Cortex of kidney (tissue), 1 donor: ENCODE measurements at places on chromosomes 2 and 18.

DNA sequence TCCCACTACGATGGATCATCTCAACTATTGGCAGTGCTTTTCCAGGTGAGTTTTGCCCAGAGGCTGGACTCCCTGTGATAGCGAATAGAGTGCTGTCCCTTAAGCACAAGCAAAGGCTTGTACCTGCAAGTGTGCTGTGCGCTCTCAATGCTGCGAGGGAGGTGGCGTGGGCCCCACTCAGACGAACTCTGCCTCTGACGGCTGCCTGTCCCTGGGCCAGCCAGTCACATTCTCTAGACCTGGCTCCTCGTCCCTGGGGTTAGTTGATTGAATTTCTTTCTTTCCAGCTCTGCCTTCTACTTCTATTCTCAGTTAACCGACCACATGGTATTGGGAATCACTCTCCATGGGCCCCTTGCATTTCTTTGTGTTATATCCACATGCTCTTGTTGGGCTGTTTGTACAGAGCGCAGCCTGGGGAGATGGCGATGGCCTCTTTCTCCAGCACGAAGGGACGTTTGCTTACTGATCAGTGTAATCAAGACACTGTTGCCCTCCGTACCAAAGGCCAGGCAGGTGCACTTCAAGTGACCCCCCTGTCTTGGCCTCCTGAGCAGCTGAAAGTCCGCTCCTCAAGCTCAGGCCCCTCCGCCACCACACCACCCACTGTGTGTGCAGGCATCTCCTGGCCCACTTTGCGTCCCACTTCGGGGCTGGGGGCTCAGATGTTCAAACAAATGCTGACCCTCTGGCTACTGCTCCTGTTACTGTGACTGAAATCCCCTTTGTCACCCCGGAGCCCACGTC lies 151.3 kb downstream of the ZNF236 start:
- DNase-seq = no peak

- DNase-seq = no peak
Measured at GRCh38 chr2:20436716-20437470, 10.0 kb upstream of the RHOB start.

- DNase-seq = no peak
Measured at GRCh38 chr2:189362283-189362682, 79.0 kb upstream of the WDR75 start.

- DNase-seq = no peak
Measured at GRCh38 chr2:76455910-76456309, 745.2 kb upstream of the GCFC2 start.

- DNase-seq = no peak
Measured at GRCh38 chr2:10144771-10145518, 22.4 kb downstream of the RRM2 start.

DNA sequence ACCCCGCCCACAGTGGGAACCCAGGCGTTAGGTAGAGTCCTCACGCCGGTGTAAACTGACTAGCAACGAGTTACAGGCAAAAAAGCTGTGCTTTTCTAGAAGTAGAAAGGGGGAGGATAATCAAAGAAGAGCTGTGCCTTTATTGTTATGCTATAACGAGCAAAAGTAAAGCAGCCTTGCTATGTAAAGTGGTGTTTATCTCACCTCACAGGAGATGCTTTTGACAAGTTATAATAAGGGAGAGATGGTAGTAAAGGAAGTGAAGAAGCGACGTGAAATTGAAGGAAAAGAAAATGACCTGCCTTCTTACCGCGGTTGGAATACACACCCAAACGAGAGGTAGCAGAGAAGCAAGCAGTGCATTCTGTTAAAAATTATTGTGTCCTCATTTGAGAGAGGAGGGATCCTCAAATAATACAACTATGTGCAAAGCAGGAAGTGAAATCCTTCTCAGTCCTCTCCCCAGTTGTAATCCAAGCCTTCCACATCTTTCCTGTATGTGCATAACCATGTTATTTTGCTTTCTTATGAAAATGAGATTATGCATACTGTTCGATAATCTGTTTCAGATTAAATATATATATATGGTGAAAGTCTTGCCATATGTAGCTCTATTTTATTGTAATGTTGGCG lies 962 bp downstream of the TANK start:
- no peak for DNase-seq

DNA sequence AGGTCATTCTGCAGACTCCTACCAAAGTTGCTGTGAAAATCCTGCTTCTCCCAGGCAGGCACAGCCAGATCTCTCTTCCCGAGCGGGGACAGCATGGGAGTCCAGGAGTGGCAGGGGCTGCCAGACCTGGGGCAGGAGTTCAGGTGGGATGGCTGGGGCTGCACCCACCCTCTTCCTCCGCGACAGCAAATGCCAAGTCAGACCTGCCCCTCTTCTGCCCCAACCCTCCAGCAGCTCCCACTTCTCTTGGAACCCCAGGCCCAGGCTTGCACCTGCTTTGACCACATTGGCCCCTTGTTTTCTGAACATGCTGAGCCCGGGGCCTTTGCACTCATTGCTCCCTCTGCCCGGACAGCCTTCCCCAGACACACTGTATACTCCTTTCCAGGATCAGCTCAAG lies 288.2 kb upstream of the HS6ST1 start:
- no peak for DNase-seq

GRCh38 chr2:10173258-10174005 lies 50.9 kb downstream of the RRM2 start:
- no peak for DNase-seq

DNA sequence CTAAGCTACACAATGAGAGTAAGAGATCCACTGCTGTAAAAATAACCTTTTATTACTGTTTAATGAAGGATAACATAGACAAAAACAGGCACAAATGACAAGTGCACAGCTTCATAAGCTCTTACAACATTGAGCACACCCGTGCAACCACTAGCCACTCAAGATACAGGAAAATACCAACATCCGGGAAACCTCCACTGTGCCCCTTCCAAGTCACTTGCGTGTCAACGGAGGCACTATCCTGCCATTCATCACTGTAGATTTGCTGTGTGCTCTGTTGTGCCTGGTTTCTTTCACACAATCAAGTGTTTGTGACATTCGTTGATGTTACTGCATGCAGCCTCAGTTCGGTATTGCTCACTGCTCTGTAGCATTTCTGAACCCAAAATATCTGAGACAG lies 292.9 kb upstream of the MYT1L start:
- no peak for DNase-seq

DNA sequence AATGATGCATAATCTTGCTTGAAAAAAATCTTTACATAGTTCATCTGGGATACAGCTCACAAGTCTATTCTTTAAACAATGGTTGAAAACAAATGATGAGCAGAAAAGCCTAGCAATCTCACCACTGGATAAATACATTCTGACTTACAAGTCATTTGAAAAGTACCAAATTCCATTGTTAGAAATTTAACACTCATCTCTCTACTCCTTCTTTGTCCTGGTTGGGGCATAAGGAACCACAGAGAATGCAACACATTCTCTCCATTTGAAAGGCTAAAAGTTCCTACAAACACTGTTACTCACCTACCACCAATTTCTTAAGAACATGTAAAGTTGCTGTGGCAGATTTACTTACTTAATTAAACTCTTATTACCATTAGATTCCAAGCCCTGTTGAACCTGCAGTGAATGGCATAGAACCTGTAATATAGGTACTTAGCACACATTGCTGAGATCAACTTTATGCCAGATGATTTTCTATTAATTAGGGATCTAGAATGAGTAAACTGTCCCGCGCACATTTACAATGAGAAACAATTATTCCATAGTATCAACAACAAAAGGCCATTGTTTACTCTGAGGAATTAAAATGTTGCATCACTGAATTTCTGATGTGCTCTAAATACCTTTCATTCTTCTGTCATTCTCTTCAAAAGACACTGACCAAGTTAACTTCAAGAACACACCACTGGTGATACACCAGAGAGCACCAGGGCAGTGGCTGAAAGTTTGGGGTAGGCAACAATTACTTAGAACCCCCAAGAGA lies 69.6 kb downstream of the CABYR start:
- DNase-seq = no peak

GRCh38 chr2:137187216-137187615 lies 421.9 kb downstream of the THSD7B start:
- no peak for DNase-seq

- DNase-seq = no peak
Measured at GRCh38 chr2:207183506-207183905, 17.8 kb upstream of the KLF7 start.

DNA sequence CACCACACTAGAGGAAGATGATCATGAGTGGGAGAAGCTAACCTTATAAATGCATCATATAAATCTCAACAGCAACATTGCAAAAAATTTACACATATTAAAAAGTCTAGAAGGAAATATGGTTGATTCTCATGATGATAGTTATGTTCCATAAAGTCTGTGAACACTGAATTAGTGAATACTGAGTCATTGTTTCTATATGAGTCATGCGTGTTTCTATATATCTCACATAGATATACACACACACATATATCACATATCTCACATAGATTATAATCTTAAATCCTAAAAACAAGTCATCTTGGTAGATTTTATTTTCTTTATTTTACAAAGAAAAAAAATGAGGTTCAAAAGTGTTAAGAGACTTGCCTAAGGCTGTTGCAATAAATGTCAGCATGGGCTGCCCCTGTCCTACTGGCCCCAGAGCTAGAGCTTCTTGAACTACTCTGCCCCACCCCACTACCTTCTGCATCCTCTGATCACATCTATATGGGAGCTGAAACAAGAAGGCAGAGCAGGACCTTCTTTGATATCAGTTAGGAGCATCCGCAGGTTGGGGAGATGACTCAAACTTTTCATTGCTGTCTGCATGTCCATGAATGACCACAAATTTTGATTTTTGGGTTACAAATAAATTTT lies 81.8 kb upstream of the ADAM23 start:
- DNase-seq = no peak

DNA sequence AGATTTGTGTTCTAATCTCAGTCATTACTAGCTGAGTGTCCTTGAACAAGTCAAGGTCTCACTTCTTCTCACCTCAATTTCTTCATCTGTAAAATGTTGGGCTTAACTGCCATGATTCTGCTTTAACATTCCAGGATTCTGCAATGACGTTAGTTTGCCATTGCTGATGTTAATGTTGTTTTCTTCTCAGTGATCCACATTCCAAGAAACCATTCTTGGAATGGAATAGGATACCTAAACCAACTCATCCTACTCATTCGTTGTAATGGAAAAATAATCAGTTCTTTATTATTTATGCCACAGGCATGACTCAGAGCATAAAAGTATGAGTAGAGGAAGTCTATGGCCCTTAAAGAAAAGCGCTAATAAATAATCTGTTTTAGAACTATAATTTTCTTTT lies 140.2 kb upstream of the ETAA1 start:
- DNase-seq = no peak

DNA sequence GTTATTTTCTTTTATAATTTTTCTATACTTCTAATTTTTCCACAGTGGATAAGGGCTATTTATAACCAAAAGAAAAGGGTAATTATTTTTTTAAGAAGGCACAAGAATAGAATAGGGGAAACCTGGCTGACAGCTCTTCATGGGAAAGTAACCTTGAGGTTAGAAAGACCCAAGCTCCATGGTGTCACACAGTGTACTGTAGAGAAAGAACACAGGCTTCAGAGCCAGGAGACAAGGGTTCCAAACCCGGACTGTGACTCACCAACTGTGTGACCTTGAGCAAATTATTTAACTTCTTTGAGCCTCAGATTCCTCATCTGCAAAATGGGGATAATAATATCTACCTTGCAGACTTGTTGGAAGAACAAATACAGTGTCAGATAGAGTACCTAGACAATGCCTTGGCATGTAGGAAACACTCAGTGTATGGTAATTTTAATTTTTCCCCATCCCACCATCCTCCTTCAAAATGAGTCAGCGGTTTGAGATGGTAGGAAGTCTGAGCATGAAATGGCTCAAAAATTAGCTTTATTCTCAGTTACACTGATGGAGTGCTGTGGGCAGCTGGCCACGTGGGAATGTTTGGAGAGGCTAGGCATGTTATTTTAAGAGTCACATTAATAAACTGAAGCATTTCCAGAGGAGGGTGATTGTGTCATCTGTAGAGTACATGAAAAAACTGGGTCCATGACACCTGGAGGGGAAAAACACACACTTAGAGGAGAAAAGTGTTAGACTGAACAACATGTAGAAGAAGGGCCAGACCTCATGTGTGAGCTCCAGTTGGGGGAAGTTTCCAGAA lies 36.7 kb downstream of the TMEM37 start:
- DNase-seq = no peak

- DNase-seq = no peak
Measured at GRCh38 chr2:178331474-178332432, 119.2 kb downstream of the PRKRA start.

DNA sequence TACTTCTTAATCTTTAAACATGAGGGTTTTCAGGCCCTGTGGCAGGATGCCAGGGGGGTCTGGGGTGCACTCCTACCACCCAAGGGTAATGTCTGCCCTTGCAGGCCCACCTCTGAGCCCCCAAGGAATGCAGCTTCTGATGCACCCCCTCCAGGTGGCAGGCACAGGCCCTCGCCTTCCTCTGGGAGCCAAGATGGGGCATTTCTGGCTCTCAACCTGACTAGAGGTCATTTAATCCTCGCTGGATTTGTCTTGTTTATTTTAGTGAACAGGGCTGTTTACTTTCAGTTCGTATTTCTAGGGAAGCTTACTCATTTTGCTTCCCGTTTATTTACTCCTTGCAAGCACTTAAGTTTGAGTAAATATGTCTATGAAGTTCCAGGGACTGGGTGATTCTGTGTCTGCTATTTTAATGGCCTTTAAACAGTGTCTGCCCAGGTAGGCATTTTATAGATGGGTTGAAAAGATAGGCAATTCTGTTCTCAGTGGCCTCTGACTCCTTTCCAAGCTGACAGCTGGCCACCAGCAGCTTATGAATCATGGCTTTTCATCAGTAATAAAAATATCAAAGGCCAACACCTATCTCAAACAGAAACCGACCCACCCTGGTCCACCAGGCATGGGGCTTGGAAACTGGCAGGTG lies 11.1 kb upstream of the DNPEP start:
- DNase-seq = no peak

- DNase-seq = no peak
Measured at GRCh38 chr2:44250376-44250775, 24.9 kb upstream of the SLC3A1 start.

GRCh38 chr2:180184506-180184905 lies 177.4 kb upstream of the CWC22 start:
- DNase-seq = no peak
